MCF 10A (cell line): ENCODE measurements at places on chromosomes 6 and 20.

- no peak for DNase-seq
Observed at GRCh38 chr6:33419580-33420490, at the start of gene SYNGAP1. Gene SYNGAP1 (plus strand): TSS chr6:33420065. CDS start chr6:33420265, 200 bp downstream.

- no peak for DNase-seq
Observed at GRCh38 chr6:170374571-170375444, 68.2 kb downstream of the FAM120B start.

GRCh38 chr20:21101453-21101931, 4.7 kb downstream of the LINC00237 start:
- no peak for DNase-seq

- DNase-seq = no peak
Observed at GRCh38 chr20:62064770-62065673, 659 bp downstream of the TAF4 start.

- DNase-seq = no peak
Observed at GRCh38 chr20:10067321-10067720, 32.5 kb downstream of the ANKEF1 start.

DNA sequence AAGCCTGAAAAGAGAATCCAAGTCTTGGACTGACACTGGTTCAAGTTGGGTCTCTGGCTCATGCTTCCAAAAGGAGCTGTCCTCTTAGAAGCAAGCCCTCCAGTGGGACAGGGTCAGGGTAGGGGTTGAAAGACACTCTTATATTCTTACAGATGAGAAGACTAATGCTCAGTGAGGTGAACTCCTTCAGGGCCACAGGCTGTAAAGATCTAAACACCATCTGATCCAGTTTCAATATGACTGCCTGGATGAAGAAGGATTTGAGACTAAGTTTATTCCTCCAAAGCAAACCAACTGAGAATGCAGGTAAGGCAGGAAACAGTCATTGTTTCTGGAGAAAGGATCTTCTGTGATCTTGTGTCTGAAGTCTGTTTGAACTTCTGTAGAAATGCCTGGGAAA, 99.0 kb upstream of the TAB2 start:
- no peak for DNase-seq

- DNase-seq = no peak
Observed at GRCh38 chr6:120157873-120158272, 808.3 kb upstream of the MAN1A1 start.

DNA sequence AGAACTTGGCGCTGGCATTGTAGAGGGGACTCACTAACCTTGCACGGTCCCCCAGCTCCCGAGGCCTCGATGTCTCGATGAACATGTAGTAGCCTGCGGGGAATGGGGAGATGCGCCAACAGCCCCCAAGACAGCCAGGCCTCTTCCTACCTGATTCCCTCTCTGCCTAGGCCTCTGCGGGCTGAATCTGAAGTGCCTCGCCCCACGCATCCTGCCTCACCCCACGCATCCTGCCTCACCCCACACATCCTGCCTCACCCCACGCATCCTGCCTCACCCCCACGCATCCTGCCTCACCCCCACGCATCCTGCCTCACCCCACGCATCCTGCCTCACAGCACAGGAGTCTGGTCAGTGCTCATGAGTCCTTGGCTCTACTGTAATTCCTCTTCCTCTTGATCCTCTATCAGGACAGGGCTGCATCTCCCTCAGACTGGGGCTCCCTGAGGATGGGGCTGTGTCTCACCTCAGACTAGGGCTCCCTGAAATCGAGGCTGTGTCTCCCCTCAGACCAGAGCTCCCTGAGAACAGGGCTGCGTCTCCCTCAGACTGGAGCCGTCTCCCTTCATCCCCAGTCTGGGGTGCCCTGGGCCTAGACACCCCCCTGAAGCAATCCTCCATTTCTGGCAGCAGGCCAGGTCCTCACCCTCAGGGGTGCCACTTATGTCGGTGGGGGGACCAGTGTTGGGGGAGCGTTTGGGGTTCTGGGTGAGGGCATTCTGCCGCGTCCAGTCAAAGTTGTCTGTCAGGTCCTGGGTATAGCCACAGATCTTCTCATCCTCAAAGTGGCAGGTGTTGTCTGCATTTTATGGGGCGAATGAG, 53.6 kb downstream of the MDGA1 start:
- no peak for DNase-seq

DNA sequence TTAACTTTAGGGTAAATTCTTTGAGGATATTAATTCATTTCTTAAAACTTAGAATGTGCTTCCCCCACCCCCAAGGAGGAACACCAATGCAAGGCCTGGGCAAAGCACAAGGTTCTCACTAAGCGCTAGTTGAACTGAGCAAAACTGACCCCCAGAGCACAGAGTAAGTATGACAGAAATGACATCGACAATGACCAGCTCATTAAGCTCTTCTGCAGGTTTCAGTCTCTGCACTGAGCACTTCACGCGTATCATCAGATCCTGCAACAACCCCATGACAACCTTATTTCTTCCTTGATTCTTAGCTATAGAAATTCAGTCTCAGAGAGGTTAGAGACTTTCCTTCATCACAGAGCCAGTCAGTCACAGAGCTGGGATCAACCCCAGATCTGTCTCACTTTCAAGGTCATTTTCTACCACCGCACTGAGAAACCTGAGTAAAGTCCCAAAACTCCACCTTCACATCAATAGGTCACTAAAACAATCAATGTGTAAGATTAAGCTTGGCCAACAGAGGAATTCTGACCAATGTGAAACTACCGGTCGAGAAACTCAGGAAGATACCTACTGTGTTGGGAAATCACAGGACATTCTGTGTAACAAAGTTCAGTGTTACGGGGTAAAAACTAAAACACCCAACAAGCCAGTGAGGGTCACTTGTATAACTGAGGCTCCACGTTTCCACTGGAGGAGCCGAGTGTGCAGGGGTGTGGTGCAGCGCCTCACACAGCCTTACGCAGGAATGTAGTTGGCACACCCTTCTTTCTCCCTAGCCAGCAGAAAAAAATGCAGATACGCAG, 129.0 kb upstream of the FOXQ1 start:
- no peak for DNase-seq

DNA sequence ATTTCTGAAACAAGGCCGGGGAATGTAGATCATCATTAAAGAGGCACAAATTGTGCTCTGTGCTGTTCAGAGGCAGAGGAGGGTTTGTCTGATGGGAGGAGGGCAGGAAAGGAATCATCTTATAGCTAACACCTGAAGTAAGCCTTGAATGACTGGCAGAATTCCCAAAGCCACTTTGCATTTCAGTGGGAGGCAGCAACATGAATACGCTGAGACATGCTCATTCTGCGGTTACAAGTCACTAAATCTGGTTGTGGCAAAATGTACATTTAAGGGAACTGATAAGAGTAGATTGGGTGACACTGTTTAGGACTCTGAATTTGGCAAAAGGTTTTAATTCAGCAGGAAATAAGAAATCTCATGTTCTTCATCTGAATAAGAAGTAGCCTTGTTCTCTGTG, 4.4 kb upstream of the COL19A1 start:
- DNase-seq = peak; percentile 6

GRCh38 chr6:166786704-166787293, 159.7 kb upstream of the RPS6KA2 start:
- DNase-seq = peak; percentile 74

DNA sequence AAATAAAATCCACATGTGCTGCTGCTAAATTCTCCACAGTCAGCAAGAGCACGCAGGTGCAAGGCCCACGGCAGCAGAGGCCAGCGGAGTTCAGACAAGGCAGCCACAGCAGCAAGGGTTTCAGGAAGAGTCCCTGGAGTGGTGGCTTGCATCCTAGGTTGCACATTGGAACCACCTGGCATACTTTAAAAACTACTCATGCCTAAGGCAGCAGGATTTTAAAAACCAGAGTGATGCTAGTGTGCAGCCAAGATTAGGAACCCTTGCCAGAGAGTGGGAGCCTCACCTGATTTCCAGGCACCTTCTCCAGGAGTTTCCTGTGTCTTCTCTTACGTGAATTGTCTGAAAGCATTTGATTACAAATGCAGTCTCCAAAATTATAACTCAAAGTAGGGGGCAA, 104.0 kb upstream of the GPR6 start:
- DNase-seq = no peak

DNA sequence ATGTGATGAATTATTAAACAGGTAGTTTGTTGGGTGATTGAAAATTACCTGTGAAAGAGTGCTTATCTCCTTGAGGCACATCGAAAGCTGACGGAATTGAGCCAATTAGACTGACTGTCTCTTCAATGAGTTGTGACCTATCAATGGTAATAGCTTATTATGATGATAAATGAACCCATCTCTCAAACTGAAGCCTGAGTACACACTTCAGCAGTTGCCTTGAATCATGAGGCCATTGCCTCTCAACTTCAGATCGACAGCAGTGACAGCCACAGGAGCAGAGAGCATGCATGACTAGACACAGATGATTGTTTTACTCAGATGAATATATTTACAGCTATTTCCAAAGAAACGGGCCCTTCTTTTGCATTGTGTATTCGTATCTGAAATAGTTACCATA, 323.9 kb downstream of the LAMA2 start:
- DNase-seq = no peak

GRCh38 chr6:125066964-125067363, 86.6 kb upstream of the TPD52L1 start:
- peak; percentile 75 for DNase-seq

- peak; percentile 16 for DNase-seq
Observed at GRCh38 chr6:103797738-103798137, 1062.0 kb downstream of the HACE1 start.

GRCh38 chr6:6927521-6928361, 180.0 kb upstream of the RREB1 start:
- DNase-seq = no peak

DNA sequence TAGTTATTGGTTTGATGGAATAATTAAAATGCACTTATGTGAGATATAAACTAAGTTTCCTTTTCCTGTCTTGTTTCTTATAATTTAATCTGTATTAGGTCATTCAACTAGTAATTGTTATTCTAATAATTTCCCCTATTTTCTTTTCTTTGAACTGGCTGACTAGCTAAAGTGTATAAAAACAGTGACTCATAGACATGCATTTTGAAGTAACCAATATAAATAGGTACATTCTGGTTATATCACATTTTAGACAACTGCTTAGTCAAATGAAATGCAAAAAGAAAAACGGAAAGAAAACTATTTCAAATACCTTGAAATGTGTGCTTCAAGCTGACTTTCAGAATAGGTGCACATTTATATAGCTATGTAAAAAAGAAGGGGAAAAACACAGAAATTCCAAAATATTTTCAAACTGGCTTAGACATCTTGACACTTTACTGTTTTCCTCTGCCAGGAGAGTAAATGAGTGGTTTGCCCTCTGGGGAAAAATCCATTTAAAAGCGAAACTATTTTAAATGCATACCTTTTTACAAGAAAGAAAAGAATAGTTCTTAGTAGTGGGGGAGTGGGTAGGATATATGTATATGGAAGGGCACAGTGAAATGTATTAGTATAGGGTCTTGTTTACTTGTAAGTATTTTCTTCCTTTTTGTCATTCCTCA, 28.3 kb downstream of the KCNQ5 start:
- peak; percentile 8 for DNase-seq

DNA sequence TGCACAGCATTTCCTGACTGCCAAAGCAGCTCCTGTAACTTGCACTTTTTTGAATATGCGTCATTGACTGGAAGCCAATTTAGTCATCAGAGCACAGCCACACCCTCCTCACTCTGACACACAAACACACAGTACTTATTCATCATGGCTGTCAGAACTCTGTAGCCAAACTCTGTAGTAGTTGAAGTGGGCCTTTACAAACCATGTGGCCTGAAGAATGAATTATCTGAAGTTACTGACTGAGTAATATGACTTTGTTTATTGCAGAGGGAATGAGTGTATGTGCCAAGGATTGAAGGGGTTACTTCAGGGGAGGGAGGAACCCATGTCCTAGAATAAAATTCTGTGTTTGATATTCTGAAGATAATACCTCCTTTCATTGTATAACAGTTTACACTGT, 102.7 kb downstream of the FIG4 start:
- DNase-seq = peak; percentile 91

DNA sequence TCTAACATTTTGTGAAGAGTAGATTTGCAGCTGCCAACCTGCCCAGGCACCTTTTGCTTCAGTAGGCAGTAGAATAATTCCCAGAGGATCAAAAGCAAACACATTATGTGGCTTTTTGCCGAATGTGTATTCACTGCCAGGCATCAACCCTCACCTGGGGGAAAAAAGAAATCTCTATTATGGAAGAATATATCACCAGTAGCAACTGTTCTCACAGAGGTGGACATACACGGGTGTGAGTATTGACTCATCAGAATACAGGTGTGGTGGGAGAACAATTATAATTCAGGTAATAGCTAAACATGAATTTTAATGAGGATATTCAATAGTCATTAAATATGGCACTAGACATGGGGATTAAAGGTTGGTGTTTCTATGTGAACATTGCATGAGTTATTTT, 910.7 kb downstream of the TFAP2A start:
- DNase-seq = no peak

GRCh38 chr6:41462033-41462432, 84.1 kb upstream of the FOXP4 start:
- DNase-seq = no peak

DNA sequence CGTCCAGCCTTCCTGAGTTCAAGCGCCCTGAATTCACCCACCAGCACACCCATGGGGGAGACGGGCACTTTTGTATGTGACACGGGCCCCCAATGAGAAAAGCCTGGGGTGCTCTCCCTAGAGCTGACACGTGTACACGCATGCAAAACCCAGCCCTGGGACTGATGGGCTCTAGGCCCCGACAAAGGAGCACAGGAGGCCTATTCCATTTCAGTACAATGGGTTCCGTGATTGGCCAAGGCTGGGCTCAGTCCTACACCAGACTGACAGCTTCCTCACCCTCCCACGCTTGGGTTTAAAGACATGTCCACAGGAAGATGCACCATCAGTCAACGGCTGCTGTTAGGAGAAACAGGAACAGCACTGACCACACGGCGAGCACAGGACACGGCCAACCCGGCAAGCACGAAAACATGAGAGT, 8.8 kb downstream of the ZBTB46 start:
- DNase-seq = no peak

GRCh38 chr6:5989141-5989723, 17.5 kb downstream of the NRN1 start:
- no peak for DNase-seq

GRCh38 chr6:128167552-128167951, 266.7 kb upstream of the THEMIS start:
- DNase-seq = no peak

DNA sequence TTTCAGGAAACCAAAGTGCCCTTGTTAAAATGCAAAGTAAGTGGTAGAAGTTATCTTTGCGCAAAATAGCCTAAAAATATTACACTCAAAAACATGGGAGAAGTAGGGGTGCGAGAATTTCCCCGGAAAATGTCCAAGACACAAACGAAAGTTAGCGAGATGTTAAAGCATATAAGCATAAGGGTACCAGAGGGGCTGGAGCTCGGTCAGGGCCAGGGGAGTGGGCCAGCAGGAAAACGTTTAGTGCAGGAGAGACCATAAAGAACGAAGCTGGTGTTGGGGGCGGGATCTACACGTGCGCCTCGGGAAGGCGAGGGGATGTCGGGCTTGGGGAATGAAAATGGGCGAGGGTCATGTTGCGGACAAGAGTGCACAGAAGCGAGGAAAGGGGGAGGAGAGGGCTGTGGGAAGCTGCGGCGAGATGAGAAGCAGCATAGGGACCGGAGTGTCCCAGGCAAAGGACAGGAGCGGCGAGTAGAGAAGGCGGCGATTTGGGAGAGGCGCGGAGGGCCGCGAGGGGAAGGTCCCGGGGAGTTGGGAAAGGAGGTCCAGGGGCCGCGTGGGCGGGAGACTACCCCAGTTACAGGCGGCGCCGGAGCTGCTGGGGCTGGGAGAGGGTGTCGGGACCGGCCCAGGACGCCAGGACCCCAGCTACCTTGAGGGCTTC, 600 bp downstream of the XPO5 start:
- peak; percentile 42 for DNase-seq

- peak; percentile 62 for DNase-seq
Observed at GRCh38 chr6:132491303-132491702, 21.6 kb downstream of the STX7 start.
